BJ (cell line): ENCODE measurements at places on chromosomes 6 and 20.

DNA sequence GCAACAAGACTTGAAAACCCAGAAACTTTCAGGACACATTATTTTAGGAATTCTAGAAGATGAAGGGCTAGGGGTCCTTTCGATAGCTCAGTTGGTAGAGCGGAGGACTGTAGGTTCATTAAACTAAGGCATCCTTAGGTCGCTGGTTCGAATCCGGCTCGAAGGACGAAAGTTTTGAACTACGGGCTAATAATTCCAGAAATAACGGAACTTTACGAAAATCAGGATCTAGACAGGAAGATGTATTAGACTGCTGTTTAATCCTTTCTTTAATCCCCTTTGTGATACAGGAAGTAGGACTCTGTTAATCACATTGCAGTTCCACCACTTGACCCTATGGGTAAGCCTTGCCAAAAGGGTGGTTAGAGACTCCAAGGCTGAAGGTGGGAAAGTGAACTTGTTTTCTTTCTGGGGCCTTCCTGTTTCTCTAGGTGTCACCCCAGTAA lies 21.2 kb upstream of the ABT1 start:
- DNase-seq = no peak

DNA sequence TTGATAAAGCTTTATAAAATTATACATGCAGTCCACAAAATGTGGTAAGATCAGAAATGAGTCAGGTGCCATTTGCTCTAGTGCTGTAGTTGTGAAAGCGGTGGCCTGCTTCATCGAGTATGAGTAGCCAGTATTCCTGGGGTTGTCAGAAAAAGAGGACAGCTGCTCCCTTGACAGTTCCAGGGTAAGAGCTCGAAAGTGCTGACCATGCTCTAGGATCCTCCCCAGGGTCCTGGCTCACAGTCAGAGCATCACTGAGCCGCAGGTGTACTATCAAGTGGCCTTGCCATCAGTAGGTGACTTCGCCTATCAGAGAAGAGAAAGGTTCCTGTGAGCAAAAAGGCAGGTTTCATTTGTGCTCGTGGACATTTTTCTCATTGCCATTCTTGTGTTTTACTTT lies 3.6 kb downstream of the BTBD3 start:
- DNase-seq = no peak

- DNase-seq = no peak
These were observed 353 bp downstream of the TRAM2 start for GRCh38 chr6:52576392-52577021.

DNA sequence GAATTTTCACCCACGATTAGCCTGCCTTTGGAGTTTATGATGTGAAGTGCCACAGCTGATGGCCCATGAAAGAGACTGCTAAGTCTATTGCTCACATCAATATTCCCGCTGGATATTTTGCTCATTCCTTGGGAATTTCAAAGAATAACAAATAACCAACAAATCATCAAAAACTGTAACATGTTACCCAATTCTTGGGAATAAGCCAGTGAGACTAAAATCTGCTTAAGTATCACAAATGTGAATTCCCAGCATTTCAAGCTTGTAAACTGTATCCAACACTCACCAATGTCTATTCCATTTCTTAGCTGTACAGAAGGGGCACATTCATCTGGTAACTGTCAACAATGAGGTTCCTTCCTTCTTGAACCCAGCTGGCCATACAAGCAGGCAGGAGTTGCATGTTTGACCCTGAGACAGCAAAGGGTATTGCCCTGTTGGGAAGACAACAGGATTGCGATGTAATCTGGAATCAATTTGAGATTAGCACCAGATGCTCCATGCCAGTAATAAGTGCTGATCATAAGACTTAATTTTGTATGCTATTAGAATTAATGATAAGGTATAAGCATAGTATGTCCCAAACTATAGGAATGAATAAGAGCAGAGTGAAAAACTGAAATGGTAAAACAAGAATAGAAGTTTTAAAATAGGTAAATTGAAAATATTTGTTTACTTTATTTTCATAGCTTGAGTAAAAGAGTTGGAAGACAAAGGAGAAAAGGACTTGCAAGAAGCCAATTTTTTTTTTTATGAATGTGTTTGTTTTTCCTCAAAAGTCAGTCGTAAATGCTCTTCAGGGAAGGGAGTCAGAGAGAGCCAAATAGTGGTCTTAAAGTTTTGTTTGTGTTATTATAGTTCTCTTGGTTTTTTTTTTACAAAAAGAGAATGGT lies 58.8 kb downstream of the RSPO3 start:
- peak; percentile 55 for DNase-seq

GRCh38 chr20:19901226-19901625 lies 115.9 kb upstream of the NAA20 start:
- DNase-seq = no peak

DNA sequence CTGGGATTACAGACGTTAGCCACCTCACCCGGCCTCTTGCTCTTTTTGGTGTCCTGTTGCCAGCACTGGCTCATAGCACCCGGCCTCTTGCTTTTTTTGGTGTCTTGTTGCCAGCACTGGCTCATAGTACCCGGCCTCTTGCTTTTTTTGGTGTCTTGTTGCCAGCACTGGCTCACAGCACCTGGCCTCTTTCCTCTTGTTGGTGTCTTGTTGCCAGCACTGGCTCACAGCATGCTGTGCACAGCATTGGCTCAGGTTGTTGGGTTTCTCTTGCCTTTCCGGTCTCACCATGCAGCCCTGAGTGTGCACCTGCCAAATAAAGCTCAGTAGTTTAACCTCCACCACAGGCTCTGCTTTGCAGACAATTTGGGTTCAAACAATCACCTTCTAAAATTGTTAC lies 208.2 kb downstream of the THBS2 start:
- DNase-seq = no peak

DNA sequence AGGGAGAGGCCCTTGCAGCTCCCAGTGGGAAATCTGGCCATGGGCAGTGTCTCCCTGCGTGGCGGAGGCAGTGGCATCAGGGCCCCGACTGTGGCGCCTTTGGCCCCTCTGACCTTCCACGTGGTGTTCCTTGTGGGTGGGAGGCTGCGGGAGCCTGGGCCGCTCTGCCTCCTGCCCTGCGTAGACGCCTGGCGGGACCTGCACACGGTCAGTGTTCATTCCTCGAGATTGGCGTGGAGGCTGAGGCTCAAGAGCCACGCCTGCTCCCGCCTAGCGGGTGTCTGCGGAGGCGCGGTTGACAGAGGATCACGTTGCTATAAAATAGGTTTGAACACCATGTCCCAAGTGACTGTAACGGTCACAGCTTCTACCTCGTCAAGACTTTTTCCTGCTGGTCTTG lies 14.0 kb downstream of the COL9A3 start:
- DNase-seq = no peak

DNA sequence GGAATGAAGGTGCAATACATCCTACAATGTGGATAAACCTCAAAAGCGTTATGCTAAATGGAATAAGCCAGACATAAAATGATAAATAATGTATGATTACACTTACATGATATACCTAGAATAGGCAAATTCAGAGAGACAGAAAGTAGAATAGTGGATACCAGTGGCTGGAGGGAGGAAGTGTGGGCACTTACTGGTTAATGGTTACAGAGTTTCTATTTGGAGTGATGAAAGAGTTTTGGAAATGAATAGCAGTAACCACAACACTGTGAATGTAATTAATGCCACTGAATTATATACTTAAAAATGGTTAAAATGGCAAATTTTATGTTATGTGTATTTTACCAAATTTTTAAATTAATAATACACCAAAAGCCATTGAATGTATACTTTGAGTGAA lies 71.4 kb upstream of the CST7 start:
- DNase-seq = no peak

DNA sequence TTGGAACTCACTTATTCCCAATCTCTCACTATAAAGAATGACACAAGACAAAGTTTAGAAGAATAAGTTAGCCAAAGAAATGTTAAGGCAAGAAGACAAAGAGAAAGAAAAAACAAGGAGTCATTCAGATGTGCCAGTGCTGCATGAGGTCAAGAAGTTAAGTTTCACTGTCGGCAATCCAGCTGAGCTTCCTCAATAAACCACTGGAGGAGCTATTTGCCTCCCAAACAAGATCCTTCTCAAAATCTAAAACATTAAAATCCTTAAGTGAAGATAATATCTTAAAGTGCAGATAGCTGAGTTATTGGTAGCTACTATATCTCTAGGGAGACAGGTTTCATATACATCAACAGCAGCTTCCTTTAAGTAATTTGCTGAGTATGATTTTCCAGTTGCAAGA lies 512.3 kb downstream of the HDGFL1 start:
- DNase-seq = no peak

GRCh38 chr6:49225471-49225870 lies 237.6 kb downstream of the MMUT start:
- no peak for DNase-seq

DNA sequence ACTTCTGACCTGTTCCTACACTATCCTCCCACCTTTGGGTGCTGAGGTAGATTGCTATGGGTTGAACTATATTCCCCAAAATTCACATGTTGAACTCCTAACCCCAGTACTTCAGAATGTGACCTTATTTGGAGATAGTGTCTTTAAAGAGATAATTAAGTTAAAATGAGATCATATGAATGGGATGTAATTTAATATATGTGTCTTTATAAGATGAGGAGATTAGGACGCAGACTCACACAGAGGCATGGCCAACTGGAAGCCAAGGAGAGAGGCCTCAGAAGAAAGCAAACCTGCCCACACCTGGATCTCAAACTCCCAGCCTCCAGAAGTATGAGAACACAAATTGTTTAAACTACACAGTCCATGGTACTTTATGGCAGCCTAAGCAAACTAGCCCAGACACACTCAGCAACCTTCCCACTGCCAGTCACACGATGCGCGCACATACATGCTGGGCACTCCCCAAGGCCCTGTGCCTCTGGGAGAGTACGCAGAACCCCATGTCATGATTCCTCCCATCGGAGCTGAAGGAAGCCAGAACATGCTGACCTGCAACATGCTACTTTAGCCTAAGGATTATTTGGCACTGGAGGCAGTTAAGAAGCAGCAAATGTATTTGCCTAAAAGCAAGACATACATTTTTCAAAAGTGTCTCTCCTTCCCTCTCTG lies 8.9 kb upstream of the SLC22A1 start:
- no peak for DNase-seq

GRCh38 chr6:13742961-13743735 lies 31.5 kb upstream of the RANBP9 start:
- DNase-seq = no peak

- DNase-seq = no peak
These were observed 22.0 kb downstream of the C6orf15 start for GRCh38 chr6:31090275-31090972.

- peak; percentile 17 for DNase-seq
These were observed 77.7 kb upstream of the ZFP64 start for GRCh38 chr20:52269321-52269720.

GRCh38 chr6:159821122-159821521 lies 21.0 kb downstream of the PNLDC1 start:
- no peak for DNase-seq

DNA sequence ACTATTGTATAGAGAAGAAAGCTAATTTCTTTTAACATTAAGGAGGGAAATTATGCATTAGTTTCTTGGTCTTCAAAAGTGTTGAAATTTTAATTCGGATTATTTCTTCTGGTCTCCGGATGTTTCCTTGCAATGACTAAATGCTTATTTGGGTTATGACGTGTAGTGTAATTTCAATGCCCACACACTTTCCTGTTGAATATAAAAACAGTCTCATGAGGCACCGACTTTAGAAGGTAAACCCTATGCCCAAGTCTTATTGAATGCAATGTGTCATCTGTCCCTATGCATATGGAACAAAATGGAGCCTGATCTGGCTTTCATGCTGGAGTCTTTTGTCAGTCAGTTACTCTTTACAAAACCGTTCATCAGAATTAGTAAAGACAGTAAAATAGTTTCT lies 17.7 kb downstream of the GJA1 start:
- DNase-seq = no peak

DNA sequence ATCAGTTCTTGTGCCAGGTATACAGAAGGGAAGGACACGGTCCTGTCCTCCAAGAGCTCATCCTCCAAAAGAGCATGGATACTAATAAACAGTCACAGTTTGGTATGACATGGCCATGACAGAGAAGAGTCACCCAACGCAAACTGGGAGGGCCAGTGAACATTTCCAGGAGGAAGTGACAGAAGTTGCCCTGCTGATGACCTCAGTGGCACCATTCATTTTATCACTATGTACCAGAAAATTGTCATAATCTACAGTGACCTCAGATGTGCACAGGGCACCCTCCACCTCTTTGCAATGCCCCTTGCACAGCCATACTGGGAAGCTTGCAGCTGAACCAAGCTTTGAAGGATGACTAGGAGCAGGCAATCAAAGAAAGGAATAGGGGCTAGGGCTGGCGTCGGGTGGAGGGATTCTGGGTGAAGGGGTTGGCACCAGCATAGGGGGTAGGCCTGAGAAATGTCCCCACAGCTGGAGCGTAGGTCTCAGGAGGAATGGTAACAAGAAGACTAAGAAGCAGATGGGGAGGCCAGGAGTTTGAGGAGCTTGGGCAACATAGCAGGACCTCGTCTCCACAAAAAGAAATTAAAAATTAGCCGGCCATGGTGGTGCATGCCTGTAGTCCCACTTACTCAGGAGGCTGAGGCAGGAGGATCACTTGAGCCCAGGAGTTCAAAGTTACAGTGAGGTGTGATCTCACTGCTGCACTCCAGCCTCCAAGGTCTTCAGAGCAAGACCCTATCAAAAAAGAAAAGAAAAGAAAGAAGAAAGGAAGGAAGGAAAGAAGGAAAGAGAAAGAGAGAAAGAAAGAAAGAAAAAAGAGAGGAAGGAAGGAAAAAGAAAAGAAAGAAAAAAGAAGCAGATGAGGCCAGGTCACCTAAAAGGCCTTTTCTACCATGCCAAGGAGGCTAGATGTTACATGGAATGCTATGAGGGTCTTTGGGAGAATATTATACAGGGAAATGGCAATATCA lies 65.3 kb upstream of the SNX9 start:
- DNase-seq = no peak

- DNase-seq = no peak
These were observed 16.9 kb upstream of the SLC22A16 start for GRCh38 chr6:110493253-110493800.

DNA sequence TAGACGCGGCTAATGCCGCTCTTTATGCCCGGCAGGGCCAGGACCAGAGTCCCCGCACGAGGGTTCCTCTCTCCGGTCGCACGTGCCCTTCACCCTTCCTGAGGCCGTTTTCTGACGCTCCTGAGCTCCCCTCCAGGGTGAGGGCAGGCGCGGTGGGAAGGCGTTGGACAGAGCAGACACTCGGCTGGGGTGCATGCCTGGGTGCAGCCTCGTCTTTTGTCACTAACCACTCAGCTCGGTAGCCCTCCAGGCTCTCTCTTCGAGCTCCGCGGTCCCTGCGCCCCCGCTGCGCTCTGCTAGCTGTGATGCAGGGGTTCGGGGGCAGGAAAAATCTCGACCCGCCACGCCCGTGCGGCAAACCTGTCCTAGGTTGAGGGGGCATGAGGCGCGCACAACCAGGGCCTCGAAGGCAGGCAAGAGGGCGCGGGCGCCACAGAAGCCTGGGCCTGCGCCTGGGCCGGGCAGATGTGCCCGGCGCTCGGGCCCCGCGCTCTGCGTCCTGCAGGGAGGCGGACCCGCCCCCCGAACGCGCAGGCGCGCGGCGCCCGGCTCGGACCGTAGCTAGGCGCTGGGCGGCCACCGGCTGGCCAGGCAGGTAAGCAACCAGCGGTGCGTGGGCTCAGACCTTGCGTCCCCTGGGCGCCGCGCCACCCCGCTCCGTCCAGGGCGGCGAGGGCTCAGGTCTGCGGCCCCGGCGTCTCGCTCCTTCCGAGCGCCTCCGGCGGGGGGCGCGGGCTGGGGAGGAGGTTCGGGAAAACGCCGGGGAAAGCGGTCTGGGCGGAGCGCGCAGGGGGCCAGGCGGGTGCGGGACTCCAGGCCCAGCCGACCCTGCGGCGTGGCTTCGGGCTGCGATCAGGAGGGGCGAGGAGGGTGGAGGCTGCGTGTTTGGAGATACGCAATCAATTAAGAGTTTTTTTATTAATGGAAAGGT lies at the start of gene L3MBTL1:
Gene L3MBTL1, plus strand, starts transcription at position 548 of the 931 bp plus-strand sequence. CDS start 5,807 bp downstream, outside the sequence.
- DNase-seq = no peak

- DNase-seq = no peak
These were observed 18.5 kb upstream of the MTRES1 start for GRCh38 chr6:107009499-107009898.
